ENCODE measurements at places on chromosomes 13 and 19.
A peak's percentile ranks its signal among the peaks of the same experiment; 100 is the strongest.

GRCh38 chr19:55042344-55042678 is 4.2 kb upstream of the GP6 start:
- no peak overlapping the region for H3K27ac ChIP-seq
- H3K27me3 ChIP-seq, result no peaks in the 10 kb centered on the region
- H3K4me1 ChIP-seq, result no peaks in the 10 kb centered on the region
- peaks cover 22% of the 10 kb centered on the region for H3K36me3 ChIP-seq
- DNase-seq, result no peak

- no peaks in the 10 kb centered on the region for H3K4me1 ChIP-seq
- no peaks in the 10 kb centered on the region for H3K27me3 ChIP-seq
- H3K36me3 ChIP-seq, result no peaks in the 10 kb centered on the region
- no peak for DNase-seq
- H3K4me3 ChIP-seq, result no peak overlapping the region
Measured at GRCh38 chr13:87426742-87427141, 244.4 kb upstream of the SLITRK5 start.

- peaks cover 2% of the 10 kb centered on the region for H3K4me1 ChIP-seq
- no peaks in the 10 kb centered on the region for H3K27me3 ChIP-seq
- no peaks in the 10 kb centered on the region for H3K36me3 ChIP-seq
Measured at GRCh38 chr13:97263160-97263559, 41.0 kb downstream of the MBNL2 start.

- no peak overlapping the region for H3K27ac ChIP-seq
- no peaks in the 10 kb centered on the region for H3K4me1 ChIP-seq
- no peak overlapping the region for H3K4me3 ChIP-seq
- no peaks in the 10 kb centered on the region for H3K36me3 ChIP-seq
Measured at GRCh38 chr13:101343128-101343787, 73.0 kb downstream of the NALCN start.

DNA sequence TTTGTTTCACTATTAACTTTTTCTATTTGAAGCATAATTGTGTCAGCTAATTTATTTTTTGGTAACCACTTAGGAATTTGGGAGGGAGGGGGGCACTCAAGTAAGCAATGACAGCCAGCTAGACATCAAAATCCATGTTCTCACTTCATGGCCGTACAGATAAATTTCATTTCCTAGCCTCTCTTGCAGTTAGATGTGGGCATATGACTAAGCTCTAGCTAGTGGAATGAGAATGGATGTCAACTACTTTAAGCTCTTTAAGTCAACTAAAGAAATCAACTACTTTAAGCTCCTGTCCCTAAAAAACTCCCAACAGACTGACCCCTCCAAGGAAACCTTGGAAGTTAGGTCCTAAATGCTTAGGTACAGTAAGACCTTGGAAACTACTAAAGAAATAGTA is 92.0 kb downstream of the KCNRG start:
- DNase-seq, result no peak
- no peak overlapping the region for H3K27ac ChIP-seq
- H3K4me3 ChIP-seq, result no peak overlapping the region
- H3K36me3 ChIP-seq, result no peaks in the 10 kb centered on the region
- H3K27me3 ChIP-seq, result no peaks in the 10 kb centered on the region

DNA sequence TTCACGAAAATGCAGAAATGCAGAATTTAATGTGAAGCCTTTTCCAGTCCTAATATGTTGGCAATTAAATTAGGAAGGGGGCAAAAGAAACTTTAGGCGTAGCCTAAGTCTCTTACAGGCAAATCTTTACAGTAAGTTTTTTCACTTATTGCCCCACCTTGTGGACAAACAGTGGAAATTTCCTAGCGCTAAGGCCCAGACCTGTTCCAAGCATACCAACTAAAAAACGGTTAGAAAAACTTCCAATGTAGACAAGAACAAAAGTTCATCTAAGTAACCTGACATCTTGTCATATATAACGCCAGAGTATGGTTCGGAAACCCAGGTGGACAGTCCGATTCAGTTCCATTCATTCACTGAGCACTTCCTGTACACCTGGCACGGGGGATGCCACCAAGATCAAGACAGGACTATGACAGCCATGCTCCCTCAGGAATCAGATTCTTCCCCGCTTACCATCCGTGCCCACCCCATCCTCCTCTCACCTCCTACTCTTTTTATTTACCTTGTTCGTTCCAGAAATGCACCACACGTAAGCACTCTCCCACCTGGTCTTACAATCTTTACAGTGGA is 4.9 kb downstream of the ZAR1L start:
- H3K36me3 ChIP-seq, result no peaks in the 10 kb centered on the region
- H3K27ac ChIP-seq, result no peak overlapping the region
- H3K4me1 ChIP-seq, result no peaks in the 10 kb centered on the region
- no peak overlapping the region for H3K4me3 ChIP-seq
- peak; percentile 32 for DNase-seq
- no peaks in the 10 kb centered on the region for H3K27me3 ChIP-seq

GRCh38 chr19:31553112-31553845 is 204.0 kb upstream of the TSHZ3 start:
- no peak for DNase-seq
- no peaks in the 10 kb centered on the region for H3K4me1 ChIP-seq

- no peak overlapping the region for H3K27ac ChIP-seq
- peak; percentile 76 for DNase-seq
- no peaks in the 10 kb centered on the region for H3K27me3 ChIP-seq
Measured at GRCh38 chr13:42048684-42049453, 421 bp downstream of the DGKH start.

DNA sequence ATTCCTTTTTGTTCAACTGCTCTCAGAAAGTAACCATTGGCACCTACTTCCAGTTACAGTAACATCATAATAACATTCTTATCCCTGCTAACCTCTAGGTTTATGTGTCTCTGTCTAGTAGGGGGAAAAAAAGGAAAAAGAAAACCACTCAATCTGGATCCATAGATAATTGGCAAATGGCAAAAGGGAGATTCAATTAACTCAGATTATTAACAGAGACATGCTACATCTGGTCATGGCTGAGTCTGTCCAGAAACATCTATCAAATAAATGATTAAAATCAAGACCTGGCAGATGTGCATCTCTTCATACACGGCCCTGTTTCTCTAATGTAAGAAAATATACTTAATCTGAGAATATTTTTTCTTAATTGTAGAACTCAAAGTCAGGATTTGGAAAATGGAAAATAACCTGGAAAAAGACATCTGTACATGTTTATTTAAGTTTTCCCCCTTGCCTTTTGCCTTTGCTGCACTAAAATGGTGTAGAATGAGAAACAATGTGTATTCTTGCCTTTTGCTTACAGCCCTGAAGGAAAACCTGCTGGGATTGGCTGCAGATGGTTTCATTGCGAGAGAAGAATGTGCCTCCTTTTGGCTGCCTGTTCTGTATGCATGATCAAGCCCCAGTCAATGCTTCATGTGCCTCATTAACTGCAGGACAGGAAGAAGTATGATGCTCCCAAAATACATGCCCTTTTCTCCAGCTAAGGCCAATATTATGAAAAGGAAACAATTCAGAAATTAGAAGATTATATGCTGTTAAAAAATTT is 921.6 kb upstream of the PCDH20 start:
- no peaks in the 10 kb centered on the region for H3K4me1 ChIP-seq
- DNase-seq, result peak; percentile 27
- no peaks in the 10 kb centered on the region for H3K36me3 ChIP-seq
- no peaks in the 10 kb centered on the region for H3K27me3 ChIP-seq
- H3K4me3 ChIP-seq, result no peak overlapping the region

GRCh38 chr19:20416661-20417060 is 148.9 kb downstream of the ZNF737 start:
- H3K27ac ChIP-seq, result no peak overlapping the region
- H3K27me3 ChIP-seq, result no peaks in the 10 kb centered on the region

GRCh38 chr13:76713280-76713679 is 172.9 kb downstream of the KCTD12 start:
- no peak overlapping the region for H3K27ac ChIP-seq
- H3K27me3 ChIP-seq, result no peaks in the 10 kb centered on the region
- no peak for DNase-seq
- no peak overlapping the region for H3K4me3 ChIP-seq

- peaks cover 6% of the 10 kb centered on the region for H3K36me3 ChIP-seq
- H3K27ac ChIP-seq, result no peak overlapping the region
- H3K4me3 ChIP-seq, result peak overlapping the region; percentile 38
- no peaks in the 10 kb centered on the region for H3K4me1 ChIP-seq
Measured at GRCh38 chr19:3606174-3606689, 443 bp downstream of the TBXA2R start.

DNA sequence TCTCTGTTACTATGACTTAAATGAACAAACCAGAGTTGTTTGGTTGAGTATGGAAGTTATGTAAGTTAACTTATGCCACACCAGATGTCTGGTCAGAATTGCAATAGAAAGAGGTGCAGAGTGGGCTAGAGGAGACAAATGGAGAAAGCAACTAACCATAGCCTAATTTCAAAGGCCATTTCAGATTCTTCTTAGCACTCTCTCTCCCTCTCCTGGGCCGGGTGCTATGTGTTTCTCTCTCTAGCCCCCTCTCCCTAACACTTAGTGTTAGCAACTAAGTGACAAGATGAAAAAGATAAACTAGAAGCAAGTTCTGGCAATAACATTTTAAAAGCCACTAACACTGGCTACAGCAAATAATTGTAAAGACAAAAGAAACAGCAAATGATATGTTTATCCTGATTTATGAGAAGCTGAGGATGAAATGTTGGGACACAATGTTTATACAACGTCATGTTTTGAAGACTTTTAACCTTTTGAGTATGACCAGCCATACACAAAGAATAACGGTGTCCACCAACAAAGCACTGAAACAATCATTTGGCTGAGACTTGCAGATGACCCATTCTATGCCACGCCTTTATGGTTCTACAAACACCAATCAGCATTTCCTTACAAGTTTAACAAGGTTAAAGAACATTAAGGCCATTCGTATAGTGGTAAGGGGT is 18.6 kb downstream of the SERPINE3 start:
- H3K4me1 ChIP-seq, result peaks cover 2% of the 10 kb centered on the region
- no peak overlapping the region for H3K4me3 ChIP-seq
- H3K27me3 ChIP-seq, result no peaks in the 10 kb centered on the region

DNA sequence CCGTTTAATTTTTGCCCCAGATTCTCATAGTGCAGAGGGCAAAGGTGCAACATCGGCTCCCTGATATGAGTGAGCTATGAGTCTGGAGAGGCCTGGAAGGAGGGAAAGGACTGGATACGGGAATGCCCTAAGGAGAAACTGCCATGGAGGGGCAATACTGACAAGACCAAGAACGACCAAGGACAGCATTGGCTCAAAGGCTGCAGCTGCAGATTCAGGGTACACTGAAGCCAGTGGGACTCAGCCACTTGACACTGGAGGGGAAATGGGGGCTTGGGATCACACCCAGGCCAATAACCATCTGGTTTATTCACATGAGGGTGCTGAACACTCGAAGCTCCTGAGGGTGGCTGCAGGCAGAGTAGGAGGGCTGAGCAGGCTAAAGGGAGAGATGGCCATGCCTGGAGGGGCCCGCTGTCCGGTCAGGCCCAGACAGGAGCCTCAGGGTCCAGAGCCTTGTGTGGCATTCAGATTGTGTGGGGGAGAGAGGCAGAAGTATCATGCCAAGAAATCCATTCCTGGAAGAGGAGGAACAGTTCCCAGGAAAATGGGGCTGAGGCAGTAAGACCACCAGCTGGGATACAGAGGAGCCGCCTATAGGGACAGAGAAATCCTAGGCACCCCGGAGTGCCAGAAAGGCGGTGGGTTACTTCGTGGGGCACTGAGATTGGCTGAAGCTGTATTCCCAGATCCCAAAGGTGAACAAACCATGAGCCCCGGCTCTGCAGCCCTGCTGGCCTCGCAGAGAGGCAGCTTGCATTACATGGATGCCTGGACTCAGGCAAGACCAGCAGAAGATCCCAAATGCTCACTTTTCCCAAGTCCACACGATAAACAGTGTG is 20.7 kb downstream of the COL4A1 start:
- H3K27me3 ChIP-seq, result no peaks in the 10 kb centered on the region
- H3K4me1 ChIP-seq, result no peaks in the 10 kb centered on the region
- no peak overlapping the region for H3K27ac ChIP-seq
- no peaks in the 10 kb centered on the region for H3K36me3 ChIP-seq
- no peak overlapping the region for H3K4me3 ChIP-seq

DNA sequence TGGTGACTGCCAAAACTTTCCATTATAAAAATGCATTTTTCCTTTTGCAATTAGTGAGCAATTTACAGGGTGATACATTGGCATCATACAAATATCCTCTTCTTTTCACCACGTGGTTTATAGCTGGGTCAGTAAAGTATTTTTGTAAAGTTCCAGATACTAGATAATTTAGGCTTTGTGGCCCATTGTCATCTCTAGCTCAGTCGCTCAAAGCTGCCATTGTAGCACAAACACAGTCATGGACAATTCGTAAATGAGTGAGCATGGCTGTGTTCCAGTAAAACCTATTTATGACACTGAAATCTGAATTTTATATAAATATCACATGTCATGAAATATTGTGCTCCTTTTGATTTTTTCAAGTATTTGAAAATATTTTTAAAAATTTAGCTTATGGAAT is 162.9 kb downstream of the USP12 start:
- H3K27ac ChIP-seq, result no peak overlapping the region
- no peaks in the 10 kb centered on the region for H3K36me3 ChIP-seq
- no peaks in the 10 kb centered on the region for H3K27me3 ChIP-seq
- H3K4me3 ChIP-seq, result no peak overlapping the region

DNA sequence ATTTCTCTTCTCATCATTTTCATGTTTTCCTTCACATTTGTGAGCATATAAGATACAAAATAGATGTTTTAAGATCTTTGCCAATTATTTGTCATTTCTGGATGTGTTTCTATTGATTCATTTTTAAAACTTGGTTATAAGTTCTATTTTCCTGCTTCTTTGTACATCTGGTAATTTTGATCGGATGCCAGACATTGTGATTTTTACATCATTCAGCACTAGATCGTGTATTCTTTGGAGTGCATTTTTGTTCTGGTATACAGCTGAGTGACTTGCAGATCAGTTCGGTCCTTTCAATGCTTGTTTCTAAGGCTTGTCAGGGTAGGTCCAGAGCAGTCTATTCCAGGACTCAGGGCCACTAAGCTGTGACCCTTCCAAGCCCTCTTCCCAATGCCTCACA is 198.2 kb downstream of the KLF12 start:
- no peak for DNase-seq
- peaks cover 6% of the 10 kb centered on the region for H3K4me1 ChIP-seq
- no peak overlapping the region for H3K27ac ChIP-seq
- no peak overlapping the region for H3K4me3 ChIP-seq

- H3K4me1 ChIP-seq, result no peaks in the 10 kb centered on the region
- H3K4me3 ChIP-seq, result no peak overlapping the region
- no peak for DNase-seq
- H3K27me3 ChIP-seq, result no peaks in the 10 kb centered on the region
- H3K27ac ChIP-seq, result no peak overlapping the region
Measured at GRCh38 chr19:56995303-56995702, 124.5 kb upstream of the USP29 start.

Data from H9 (cell line).